ENCODE measurements at places on chromosomes 13 and 19.

DNA sequence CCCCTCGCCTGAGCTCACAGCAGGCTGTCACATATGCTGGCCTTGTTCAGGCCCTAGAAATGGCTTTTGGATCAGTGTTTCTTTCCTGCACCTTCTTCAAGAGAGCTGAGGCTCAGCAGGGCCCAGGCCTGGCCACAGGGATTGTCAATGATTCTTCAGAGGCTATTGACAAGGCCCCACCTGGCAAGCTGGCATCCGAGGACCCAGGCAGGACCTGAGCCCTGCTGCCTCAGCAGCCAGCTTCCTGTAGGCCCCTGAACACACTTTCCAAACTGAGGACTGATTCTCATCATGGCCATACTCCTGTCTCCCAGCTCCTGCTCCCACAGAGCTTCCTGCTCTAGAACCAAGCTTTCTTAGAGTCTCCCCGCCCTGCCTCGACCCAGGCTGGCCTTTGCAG lies 136.8 kb downstream of the UQCRFS1 start:
- no peak for DNase-seq

DNA sequence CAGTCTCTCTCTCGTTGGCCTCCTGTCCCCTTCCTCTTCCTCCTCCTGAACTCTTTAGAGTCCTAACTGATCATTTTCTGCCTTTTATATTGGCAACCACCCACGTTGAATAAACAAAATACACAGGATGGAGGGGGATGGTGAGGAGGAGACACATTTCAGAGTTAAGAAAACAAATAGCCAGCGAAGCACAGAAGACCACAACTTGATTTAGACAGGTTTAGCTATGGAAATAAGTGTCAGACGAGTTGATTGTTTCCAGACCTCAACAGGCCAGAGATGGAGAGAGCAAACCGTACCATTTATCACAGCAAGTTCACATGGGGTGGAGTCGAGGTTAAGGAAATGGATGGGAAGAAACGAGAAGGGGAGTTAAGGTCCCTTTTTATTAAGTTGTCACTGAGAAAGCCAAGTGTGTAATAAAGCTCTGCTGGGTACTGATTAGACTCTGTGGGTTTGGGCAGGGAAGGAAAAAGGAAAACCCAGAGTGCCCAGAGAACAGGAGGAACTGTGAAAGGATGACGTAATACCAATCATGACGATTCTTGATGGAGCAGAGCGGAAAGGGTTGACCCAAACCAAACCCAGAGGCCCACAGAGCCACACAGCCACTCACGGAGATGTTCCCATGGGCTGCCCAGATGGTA lies 11.1 kb upstream of the SERP2 start:
- no peak for DNase-seq

GRCh38 chr19:18223860-18224524 lies 2.2 kb downstream of the PDE4C start:
- DNase-seq, result no peak

- peak; percentile 30 for DNase-seq
Measured at GRCh38 chr19:48190288-48190884, 19.9 kb downstream of the ZSWIM9 start.

GRCh38 chr19:3966051-3967017 lies 4.6 kb downstream of the DAPK3 start:
- DNase-seq, result no peak

GRCh38 chr13:20116213-20116612 lies 44.6 kb downstream of the GJA3 start:
- no peak for DNase-seq

DNA sequence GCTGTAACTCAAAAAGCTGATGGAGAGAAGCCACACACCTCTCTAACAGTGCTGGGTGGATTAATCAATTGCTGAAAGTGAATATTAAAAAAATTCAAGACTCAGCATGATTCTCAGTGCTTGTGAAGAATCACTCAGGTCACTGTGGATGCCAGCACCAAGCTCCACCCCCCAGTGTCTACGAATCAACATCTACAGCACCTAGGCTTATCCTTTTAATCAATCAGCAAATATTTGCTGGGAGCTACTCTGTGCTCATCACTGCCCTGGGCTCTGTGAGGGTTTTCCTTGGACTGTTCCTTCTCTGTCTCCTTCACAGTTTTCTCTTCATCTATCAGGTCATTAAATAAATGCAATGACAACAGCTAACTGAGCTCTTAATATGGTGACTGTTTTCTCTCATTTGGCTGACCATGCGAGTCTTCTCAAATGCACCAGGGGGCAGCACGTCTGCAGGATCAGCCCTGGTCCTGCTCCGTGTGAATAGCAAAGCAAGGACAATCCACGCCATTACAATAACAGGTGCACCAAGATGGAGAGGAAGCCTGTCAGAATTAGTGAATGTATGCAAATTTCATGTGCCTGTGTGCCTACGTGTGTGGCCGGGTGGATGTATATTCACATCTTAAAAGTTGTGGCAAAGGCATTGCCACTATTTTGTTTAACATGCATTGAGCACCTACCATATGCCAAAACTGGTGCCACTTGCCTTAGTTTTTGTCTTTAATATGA lies 14.6 kb upstream of the C13orf42 start:
- peak; percentile 10 for DNase-seq

- DNase-seq, result no peak
Measured at GRCh38 chr13:113865427-113865826, 1.6 kb upstream of the GAS6 start.

DNA sequence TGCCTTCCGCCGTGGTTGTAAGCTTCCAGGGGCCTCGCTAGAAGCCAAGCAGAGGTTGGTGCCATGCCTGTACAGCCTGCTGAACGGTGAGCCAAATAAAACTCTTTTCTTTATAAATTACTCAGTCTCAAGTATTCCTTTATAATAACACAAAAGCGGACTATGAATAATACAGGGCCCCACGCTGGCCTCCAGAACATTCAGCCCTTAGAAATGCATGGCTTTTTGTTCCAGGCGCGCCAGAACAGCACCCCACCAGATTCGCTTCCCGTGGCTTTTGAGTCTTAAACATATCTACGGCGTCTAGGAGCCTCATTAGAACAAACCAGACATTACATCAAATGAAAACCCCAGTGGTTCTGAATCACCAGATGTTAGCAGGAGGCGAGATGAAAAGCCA lies 75.1 kb downstream of the SLC15A1 start:
- no peak for DNase-seq

DNA sequence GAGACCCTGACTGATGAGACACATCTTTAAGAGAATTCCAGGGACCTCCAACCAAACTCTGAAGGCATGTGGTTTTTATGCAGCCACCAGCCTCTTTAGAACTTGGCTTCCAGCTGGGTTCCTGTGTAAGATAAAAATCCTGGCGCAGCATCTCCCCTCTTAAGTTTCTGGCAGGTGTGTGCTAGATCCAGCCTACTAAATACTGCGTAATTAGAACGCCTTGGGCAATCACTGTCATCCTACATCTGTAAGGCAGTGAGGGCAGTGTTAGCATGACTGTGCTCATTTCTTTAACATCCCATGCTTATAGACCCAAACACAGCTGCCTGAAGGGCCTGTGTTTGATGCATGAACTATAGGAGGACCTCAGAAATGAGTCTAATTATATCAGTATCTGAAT lies 173.5 kb upstream of the OBI1 start:
- no peak for DNase-seq

DNA sequence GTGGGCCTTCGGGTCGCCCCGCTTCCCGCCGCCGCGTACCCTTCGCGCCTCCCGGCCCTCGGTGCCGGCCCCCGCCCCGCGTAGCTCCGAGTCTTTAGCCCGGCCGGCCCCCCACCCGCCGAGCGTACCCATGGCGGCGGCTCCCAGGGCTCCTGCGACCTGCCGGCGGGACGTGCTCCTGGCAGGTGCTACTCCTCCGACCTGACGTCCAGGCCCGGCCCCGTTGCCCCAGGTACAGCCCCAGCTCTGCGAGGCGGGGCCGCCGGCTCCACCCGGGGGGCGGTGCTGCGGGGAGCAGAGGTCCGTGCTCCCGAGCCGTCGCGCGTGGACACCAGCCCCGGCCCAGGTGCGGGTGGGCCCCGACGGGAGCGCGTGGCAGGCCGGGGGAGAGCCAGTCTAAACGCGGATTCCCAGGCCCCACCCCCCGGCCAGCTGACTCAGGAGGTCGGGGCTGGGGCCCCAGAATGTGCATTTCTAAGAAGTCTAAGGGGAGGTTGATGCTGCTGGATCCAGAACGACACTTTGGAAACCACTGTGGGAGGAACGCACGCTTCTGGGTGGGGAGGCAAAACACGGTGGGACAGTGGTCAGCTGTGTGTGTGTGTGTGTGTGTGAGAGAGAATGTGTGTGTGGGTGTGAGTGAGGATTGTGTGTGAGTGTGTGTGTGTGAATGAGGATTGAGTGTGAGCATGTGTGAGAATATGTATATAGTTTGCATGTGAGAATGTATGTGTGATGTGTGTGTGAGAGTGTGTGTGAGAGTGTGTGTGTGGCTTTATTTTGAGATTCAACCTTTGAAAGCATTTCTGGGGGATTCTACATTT lies at the start of gene SLC15A1:
Gene SLC15A1 (minus strand): TSS at position 206 of the 824 bp plus-strand sequence. CDS start 74 bp downstream, at position 132.
- no peak for DNase-seq

GRCh38 chr19:32068793-32069192 lies 276.6 kb upstream of the ZNF507 start:
- DNase-seq, result no peak

GRCh38 chr13:51240958-51241357 lies 18.8 kb downstream of the FAM124A start:
- no peak for DNase-seq

DNA sequence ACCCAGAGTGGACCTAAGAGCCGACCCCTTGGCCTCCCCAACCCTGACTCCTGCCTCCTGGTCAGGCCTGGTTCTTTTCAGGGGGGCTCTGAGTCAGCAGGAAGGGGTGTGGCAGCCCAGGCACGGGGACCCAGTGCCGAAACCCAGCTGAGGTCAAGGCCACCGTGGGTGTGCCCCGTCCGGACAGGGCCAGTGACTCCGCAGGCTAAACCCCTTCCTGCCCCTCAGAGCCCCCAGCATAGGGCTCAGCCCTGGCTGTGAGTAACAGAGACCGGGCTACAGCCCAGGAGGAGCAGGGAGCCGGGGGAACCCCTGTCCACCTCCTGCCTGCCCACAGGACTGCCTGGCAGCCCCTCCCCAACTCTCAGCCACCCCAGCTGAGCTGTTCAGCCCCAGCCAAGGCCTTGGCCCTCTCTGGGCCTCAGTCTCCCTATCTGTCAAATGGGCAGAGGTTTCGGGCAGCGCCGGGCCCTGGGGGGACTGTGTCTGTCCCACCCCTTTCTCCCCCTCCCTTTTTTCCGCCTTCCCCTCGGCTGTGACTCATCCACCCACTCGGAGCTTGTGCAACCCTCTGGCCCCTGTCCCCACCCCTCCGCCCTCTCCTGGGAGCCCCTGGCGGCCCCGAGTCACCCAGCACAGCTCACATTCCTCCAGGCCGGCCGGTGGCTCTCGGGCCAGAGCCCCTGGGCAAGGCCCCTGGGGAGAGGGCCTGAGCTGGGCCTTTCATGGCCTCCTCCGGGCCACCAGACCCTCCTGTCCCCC lies 8.6 kb downstream of the ZBTB7A start:
- DNase-seq, result no peak

All from stimulated activated CD8-positive, alpha-beta memory T cell treated with anti-CD3 and anti-CD28 coated beads, Interleukin-4, amount 100 ng/mL, for 1 hour (primary cell).